ENCODE measurements at places on chromosomes 1 and 21. TPM values are rescaled to one million over a fixed set of nuclear protein-coding genes. Genes with fewer than 3 reads are reported as not detected.

GRCh38 chr1:54429838-54430237, 23.6 kb upstream of the SSBP3 start:
- DNase-seq = no peak

DNA sequence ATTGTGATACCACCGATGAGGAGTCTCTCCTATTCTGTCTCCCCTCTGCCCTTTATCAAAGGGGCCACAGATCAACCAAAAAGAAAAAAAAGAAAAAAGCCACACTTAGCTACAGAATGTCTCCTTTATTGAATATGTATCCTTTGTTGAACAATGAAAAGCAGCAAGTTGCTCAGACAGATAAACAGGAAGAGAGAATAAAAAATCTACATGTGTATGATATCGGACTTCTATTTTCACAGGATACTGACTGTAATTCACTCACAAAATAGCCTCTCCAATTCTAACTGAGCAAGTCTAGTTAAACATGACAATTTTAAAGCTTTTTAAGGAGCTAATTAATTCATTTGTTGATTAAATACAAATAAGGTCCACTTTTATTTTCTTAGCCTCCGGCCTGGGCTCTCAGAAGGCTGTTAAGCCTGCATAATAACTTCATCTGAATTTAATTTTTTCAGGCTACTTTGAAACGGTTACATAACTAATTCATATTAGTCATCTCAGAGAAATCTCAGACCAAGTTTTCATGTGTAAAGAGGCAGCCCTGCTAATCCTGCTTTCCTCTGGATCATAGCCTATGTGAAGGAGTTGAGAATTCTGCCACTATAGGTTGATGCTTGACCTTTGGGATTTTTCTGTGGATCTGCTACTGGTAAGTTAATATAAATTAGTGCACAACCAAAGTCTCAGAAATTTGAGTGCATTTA, 304.1 kb upstream of the NR5A2 start:
- no peak for DNase-seq

- no peak for DNase-seq
Observed at GRCh38 chr1:22341791-22342605, 109.7 kb upstream of the ZBTB40 start.

- no peak for DNase-seq
Observed at GRCh38 chr1:113912594-113913311, 7.6 kb downstream of the DCLRE1B start.

- no peak for DNase-seq
Observed at GRCh38 chr1:19339214-19339861, 27.2 kb downstream of the SLC66A1 start.

DNA sequence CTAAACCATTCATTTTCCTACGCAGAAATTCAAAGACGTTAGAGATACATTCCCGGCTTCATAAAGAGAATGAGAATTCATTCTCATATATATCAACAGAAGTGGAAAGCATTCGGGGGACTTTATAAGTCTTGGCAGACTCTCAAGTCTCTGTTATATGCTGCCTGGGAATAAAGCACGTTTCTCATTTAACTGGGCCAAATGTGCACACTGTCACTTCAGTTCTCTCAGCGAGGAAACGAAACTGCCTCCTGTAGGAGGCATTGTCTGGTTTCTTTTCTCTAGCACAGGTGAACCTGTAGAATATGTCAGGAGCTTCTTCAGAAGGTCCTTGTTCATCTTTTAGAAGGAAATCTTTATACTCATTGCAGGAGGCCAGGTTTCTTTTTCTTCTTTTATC, 367.6 kb downstream of the PTBP2 start:
- DNase-seq = no peak

LRRC53 gene
- not detected for total RNA-seq

OR6N1 gene
- total RNA-seq = not detected

UBE2U gene
- total RNA-seq = not detected

LINGO4 gene
- total RNA-seq = not detected

TPTE gene
- not detected for total RNA-seq

PPP1R8 gene
- total RNA-seq = 38.4 TPM

POTED gene
- not detected for total RNA-seq

MEGF6 gene
- total RNA-seq = 65.3 TPM

Data from PC-9 (cell line).